ENCODE measurements at places on chromosomes 4 and X.

DNA sequence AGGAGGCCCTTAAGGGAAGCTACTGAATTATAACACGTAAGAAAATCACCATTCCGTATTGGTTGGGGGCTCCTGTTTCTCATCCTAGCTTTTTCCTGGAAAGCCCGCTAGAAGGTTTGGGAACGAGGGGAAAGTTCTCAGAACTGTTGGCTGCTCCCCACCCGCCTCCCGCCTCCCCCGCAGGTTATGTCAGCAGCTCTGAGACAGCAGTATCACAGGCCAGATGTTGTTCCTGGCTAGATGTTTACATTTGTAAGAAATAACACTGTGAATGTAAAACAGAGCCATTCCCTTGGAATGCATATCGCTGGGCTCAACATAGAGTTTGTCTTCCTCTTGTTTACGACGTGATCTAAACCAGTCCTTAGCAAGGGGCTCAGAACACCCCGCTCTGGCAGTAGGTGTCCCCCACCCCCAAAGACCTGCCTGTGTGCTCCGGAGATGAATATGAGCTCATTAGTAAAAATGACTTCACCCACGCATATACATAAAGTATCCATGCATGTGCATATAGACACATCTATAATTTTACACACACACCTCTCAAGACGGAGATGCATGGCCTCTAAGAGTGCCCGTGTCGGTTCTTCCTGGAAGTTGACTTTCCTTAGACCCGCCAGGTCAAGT is 6.9 kb upstream of the MSANTD1 start:
- DNase-seq, result no peak

DNA sequence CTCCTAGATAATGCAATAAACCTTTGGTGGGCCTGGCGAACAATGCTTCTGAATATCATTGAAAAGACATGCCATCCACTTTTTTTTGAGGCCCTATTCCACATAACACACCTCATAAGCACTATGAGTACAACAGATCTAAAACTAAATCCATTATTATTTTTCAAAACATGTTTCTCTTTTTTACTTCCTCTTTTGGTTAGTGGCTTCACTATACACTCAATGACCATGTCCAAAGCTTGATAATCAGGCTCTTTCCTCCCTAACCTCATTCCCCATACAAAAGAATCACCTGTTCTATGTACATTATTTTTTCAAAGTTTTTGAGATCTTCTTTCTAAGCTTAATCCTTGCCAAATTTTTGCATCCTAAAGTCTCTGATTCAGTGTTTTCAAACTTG is 20.4 kb upstream of the NPY2R start:
- no peak for DNase-seq

DNA sequence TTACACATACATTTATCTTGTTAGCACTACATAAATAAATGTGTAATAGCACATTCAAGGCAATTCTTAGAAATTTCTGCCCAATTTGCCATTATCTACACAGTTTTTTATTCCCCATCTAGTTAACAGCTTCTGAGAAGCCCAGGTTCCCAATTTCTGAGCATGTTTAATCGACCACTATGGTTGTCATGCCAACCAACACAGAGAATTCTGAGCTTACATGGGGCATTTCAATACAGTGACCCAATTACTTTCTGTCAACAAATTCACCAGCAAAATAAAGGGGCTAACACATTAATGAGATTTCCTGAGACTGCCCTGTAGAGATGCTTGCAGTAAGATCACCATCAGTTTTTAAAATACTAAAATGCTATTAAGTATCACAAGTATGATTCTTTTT is 22.0 kb downstream of the GPM6A start:
- DNase-seq, result no peak

DNA sequence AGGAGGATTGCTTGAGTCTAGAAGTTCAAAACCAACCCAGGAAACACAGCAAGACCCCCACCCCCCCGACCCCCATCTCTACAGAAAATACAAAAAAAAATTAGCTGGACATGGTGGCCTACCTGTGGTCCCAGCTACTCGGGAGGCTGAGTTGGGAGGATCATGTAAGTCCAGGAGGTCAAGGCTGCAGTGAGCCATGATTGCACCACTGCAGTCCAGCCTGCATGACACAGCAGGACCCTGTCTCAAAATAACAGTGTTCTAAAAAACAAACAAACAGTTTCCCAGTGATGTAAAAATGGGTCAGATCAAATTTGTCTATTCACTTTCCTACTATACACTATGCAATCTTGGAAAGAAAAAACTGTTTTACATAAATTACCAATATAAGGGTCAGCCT is 2.0 kb upstream of the CBR4 start:
- no peak for DNase-seq

DNA sequence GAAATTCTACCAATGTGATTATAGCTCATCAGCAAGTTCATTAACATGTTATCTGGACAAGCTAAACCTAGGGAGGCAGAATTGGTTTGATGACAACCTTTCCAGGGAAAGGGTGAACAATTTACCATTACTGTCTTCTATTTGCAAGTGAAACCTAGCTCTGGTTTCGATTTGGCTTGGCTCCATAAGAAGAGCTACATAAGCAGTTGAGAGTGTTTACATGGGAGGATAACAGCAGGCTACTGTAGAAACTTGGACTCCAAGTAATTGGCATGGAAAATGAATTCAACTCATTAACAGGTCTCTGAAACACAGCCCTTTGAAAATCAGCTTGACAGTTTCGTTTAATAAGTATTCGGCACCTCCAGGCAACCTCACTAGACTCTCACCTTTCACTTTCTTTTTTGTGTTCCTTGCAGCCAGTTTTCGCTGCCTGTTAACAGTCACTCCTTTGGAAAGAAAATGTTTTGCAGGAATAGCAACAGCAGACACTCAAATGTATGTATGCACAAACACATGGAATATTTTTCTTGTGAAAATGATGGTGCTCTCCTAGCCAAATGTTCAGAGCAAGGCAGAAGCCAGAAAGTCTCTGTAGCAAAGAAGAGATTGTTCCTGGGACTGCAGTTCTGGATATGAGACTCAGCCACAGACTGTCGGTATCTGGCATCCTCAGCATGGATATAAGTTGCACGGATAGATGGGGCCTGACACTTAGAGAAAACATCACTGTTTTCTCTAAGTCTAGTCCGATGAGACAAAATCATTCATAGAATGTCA is 27.5 kb downstream of the POU3F4 start:
- DNase-seq, result no peak

All from Peyer's patch (tissue), 4 donors.